Tibial nerve (tissue), 4 donors: ENCODE measurements at places on chromosomes 2 and 18.

DNA sequence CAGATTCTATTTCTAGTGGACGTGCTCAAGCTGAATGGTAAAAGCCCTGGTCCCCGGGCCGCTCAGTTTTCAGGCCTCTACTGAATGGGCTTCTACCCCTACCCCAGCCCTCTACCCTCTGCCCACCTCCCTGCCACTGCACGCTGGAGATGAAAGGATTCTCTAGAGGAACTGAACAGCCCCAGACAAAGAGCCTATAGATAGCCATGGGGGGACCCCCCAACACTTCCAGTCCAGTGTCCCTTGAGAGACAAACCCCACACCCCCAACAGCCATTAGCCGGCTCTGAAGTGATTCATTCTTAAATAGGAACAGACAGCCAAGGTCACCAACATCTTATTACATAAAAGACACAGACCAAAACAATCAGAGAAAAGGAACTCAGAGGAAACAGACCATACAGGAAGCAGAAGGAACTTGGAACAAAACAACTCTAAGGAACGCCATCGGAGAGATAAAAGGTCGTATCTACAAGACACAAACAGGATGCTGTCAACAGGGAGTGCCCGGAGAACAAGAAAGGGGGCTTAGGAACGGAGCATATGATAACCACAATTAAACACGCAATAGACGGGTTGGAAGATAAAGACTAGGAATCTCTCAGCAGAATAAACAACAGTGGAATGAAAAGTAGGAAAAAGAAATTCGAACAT lies 23.5 kb downstream of the TMEM37 start:
- no peaks in the 10 kb centered on the region for H3K4me1 ChIP-seq
- no peaks in the 10 kb centered on the region for H3K36me3 ChIP-seq
- no peak for DNase-seq
- no peaks in the 10 kb centered on the region for H3K27me3 ChIP-seq
- no peak overlapping the region for H3K27ac ChIP-seq

DNA sequence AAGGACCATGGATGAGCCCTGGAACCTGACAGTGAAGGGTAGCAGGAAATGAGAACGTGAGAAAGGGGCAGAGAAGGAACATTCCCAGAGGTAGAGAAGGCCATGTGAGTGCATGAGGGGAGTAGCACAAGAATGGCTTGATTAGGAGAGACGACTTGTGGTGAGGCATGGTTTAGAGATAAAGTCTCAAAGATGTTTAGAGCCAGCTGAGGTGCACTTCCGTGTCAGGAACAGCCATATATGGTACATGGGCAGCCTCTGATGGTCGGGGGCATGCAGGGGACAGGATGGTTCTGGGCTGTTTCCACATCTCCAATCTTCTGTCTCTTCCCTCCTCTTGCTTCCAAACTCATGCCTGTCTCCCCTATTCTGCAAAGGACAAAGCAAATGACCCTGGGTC lies 28.8 kb upstream of the EFEMP1 start:
- H3K27ac ChIP-seq = no peak overlapping the region
- H3K4me1 ChIP-seq = no peaks in the 10 kb centered on the region
- H3K4me3 ChIP-seq = no peak overlapping the region
- no peaks in the 10 kb centered on the region for H3K36me3 ChIP-seq
- no peak for DNase-seq
- H3K27me3 ChIP-seq = no peaks in the 10 kb centered on the region

- no peaks in the 10 kb centered on the region for H3K4me1 ChIP-seq
- no peak for DNase-seq
- peaks cover 3% of the 10 kb centered on the region for H3K36me3 ChIP-seq
- no peak overlapping the region for H3K4me3 ChIP-seq
- no peaks in the 10 kb centered on the region for H3K27me3 ChIP-seq
Observed at GRCh38 chr18:23650968-23651927, 11.5 kb downstream of the ANKRD29 start.

- no peaks in the 10 kb centered on the region for H3K36me3 ChIP-seq
- no peaks in the 10 kb centered on the region for H3K4me1 ChIP-seq
Observed at GRCh38 chr2:67456428-67456827, 59.3 kb downstream of the ETAA1 start.

GRCh38 chr18:42157420-42157819 lies 202.4 kb downstream of the PIK3C3 start:
- no peak overlapping the region for H3K27ac ChIP-seq
- no peak for DNase-seq
- H3K4me3 ChIP-seq = no peak overlapping the region
- peaks cover 13% of the 10 kb centered on the region for H3K4me1 ChIP-seq

GRCh38 chr2:43191947-43192516 lies 34.4 kb downstream of the ZFP36L2 start:
- DNase-seq = no peak
- peaks cover 18% of the 10 kb centered on the region for H3K4me1 ChIP-seq
- H3K27me3 ChIP-seq = no peaks in the 10 kb centered on the region

DNA sequence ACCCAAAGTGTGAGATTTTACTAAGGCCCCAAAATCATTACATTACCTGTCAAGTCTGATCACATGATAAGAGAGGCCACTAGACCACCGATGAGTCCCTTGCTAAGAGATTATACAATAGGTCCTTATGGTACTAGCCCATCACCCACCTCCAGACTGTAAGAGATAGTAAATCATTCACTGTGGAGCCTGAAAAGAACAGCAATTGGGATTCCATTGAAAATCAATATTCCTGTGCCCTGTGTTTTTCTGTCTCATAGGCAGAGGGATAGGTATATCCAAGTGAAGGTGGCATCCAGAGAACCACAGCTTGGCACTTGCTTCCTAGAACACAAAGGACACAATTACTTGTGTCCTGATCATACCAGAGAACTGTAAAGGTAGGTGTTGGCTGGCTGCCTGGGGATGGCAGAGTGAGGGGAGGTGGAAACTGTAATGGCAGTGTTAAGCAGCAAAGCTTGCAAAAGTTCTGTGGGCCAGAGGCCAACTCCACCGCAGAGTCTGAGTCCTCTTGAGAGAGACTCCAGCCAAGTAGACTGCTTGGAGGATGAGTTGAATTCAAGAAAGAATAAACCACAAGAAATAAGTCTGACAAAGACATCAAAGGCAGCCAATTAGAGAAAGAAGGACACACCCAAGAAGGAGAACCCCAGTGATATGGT lies 102.0 kb upstream of the PIEZO2 start:
- no peaks in the 10 kb centered on the region for H3K27me3 ChIP-seq
- H3K4me3 ChIP-seq = no peak overlapping the region
- H3K36me3 ChIP-seq = no peaks in the 10 kb centered on the region
- H3K27ac ChIP-seq = no peak overlapping the region
- peaks cover 4% of the 10 kb centered on the region for H3K4me1 ChIP-seq
- DNase-seq = no peak

DNA sequence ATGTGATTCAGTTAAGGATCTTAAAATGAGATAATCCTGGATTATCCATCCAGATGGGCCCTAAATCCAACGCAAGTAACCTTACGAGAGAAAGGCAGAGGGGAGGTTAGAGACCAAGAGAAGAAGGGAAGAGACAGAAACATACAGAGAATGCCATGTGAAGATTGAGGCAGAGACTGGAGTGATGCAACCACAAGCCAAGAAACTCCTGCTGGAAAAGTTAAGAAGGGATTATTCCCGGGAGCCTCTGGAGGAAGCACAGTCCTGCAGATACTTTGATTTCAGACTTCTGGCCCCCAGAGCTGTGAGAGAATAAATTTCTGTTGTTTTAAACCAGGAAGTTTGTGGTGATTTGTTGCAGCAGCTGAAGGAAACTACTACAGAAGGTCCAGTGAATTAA lies 992.7 kb downstream of the BCL11A start:
- no peaks in the 10 kb centered on the region for H3K4me1 ChIP-seq
- H3K27ac ChIP-seq = no peak overlapping the region
- no peak overlapping the region for H3K4me3 ChIP-seq
- H3K27me3 ChIP-seq = no peaks in the 10 kb centered on the region
- no peak for DNase-seq
- no peaks in the 10 kb centered on the region for H3K36me3 ChIP-seq

DNA sequence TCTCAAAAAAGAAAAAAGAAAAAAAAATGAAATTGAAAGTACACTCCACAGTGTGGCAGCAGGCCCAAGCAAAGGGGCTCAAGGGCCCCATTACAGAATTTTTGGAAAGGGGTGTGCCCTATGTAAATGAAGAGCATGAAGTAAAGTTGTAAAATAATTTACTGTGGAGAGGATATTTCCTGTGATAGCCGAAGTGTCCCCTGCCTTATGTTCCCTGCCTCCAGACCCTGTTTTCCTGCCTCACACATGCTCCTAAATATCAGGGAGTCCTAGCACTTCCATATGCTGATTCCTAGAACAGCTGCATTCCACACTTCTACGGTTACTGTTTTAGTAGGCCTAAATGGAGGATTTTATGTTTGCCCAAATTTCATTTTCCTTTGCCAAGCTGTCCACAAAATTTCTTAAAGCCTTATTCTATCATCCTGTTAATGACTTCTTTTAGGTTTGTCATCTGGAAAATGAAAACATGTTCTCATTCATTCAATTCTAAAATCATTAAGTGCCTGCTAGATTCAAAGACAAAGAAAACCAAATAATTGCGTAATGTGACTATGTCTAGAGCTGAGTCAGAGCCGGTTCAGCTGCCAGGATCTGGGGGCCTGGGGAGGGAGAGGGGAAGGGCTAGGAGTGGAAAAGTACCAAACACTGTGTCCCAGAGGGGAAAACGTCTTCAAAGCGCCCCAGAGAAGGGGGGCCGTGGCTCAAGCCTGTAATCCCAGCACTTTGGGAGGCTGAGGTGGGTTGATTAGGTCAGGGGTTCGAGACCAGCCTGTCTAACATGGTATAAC lies 25.9 kb upstream of the IMPA2 start:
- H3K36me3 ChIP-seq = no peaks in the 10 kb centered on the region
- no peaks in the 10 kb centered on the region for H3K4me1 ChIP-seq
- no peaks in the 10 kb centered on the region for H3K27me3 ChIP-seq
- H3K4me3 ChIP-seq = no peak overlapping the region
- peak; percentile 23 for DNase-seq
- H3K27ac ChIP-seq = peak overlapping the region; percentile 69

DNA sequence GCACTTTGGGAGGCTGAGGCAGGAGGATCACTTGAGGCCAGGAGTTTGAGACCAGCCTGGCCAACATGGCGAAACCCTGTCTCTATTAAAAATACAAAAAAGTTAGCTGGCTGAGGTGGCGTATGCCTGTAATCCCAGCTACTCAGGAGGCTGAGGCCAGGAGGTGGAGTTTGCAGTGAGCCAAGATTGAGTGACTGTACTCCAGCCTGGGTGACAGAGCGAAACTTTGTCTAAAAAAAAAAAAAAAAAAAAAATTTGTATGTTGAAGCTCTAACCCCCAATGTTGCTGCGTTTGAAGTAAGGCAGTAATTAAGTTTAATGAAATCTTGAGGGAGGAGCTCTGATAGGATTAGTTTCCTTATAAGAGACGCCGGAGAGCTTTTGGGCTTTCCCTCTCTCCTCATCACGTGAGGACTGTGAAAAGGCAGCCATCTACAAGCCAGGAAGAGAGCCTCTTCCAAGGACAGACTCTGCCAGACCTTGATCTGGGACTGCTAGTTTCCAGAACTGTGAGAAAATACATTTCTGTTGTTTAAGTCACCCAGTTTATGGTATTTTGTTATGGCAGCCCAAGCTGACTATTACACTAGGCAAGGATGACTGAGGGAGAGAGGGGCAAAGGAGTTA lies 11.5 kb upstream of the PNPT1 start:
- H3K27ac ChIP-seq = no peak overlapping the region
- no peaks in the 10 kb centered on the region for H3K36me3 ChIP-seq
- no peaks in the 10 kb centered on the region for H3K27me3 ChIP-seq
- no peak for DNase-seq

DNA sequence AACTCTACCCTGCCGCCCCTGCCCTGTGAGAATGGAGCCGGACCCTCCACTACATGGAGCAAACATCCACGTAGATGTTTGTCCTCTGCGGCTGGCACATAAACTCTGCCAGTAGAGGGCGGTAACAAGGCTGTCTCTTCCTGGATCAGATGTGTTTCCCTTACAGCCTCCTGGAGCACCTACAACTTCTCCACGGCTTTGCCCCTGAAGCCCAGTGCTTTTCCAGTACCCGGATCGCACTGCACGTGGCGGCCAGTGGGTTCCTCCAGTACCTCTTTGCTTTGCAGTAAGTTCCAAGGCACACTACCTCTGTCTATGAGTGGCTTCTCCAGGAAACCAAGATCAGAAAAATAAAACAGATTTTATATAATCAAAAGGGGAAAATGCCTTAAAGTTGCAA lies 651.3 kb downstream of the DCDC2C start:
- no peak overlapping the region for H3K27ac ChIP-seq
- no peak overlapping the region for H3K4me3 ChIP-seq
- no peaks in the 10 kb centered on the region for H3K4me1 ChIP-seq
- no peaks in the 10 kb centered on the region for H3K36me3 ChIP-seq
- H3K27me3 ChIP-seq = no peaks in the 10 kb centered on the region

GRCh38 chr18:3262234-3263131 lies 550 bp downstream of the MYL12B start:
- peaks cover 65% of the 10 kb centered on the region for H3K4me1 ChIP-seq
- no peaks in the 10 kb centered on the region for H3K36me3 ChIP-seq
- DNase-seq = no peak
- H3K4me3 ChIP-seq = peak overlapping the region; percentile 89
- H3K27me3 ChIP-seq = no peaks in the 10 kb centered on the region
- peak overlapping the region; percentile 98 for H3K27ac ChIP-seq

- no peak overlapping the region for H3K27ac ChIP-seq
- H3K36me3 ChIP-seq = no peaks in the 10 kb centered on the region
- no peaks in the 10 kb centered on the region for H3K4me1 ChIP-seq
- no peak overlapping the region for H3K4me3 ChIP-seq
Observed at GRCh38 chr2:226325526-226325925, 474.1 kb downstream of the IRS1 start.

DNA sequence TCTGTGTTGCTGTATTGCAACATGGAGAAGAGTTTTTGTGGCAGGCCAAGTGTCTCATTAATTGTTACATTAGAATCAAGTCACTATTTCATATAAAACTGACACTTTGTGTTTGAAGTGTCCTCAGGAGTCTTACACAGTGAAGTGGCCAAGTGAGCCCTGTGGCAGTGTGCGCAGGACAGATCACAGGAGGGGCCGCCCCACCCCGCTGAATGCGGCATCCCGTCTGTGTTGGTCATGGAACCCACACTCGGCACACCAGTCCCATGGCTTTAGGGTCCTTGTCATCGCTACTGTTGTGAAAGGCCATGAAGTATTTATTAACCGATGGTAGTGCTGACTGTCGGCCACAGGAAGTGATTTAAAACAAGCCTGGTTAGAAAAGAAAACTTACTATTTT lies 144.7 kb upstream of the NFATC1 start:
- H3K27me3 ChIP-seq = no peaks in the 10 kb centered on the region
- H3K36me3 ChIP-seq = peaks cover 10% of the 10 kb centered on the region
- H3K4me3 ChIP-seq = no peak overlapping the region
- DNase-seq = no peak

- no peak for DNase-seq
- no peaks in the 10 kb centered on the region for H3K27me3 ChIP-seq
- no peak overlapping the region for H3K27ac ChIP-seq
- no peaks in the 10 kb centered on the region for H3K36me3 ChIP-seq
Observed at GRCh38 chr2:227509076-227509475, 37.1 kb downstream of the AGFG1 start.

DNA sequence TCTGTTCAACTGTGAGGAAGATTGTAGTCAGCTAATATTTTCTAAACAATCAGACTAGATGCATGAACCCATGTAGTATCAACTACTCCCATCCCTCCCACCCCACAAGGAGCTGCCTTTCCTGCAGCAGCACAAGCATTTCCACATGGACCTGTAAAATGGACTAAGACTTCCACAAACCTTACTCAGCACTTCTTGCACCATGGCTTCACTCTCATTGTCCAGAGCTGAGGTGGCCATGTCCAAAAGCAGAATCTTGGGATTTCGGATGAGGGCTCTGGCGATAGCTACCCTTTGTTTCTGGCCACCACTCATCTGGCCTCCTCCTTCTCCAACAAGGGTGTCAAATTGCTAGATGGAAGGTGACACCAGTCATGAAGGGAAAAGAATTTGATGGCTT lies 61.3 kb downstream of the ABCB11 start:
- H3K27ac ChIP-seq = no peak overlapping the region
- H3K4me3 ChIP-seq = no peak overlapping the region
- no peak for DNase-seq
- H3K36me3 ChIP-seq = no peaks in the 10 kb centered on the region
- H3K4me1 ChIP-seq = no peaks in the 10 kb centered on the region
